Astrocyte of the cerebellum (primary cell): ENCODE measurements at places on chromosomes 3 and 15.

- no peak for DNase-seq
Observed at GRCh38 chr3:178223876-178224275, 312.4 kb upstream of the KCNMB2 start.

DNA sequence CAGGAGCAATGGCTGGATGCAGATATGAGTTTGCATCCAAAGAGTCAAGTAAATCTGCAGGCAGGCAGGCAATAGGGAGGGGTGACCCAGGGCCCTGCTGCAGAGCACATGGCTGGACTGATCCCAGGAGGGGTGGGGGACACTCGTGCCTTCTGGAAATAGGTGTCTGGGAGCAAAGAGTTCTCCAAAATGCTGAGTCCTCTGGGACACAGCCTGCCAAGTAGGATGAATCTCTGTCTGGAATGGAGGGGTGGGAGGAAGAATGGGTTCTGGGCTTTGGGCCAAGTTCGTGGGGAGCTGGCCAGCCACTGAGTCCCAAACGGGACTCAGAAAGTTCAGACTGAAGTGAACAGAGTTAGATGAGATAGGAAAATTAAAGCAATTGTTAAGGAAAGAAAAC is 214.5 kb downstream of the MTHFS start:
- peak; percentile 49 for DNase-seq

- no peak for DNase-seq
Observed at GRCh38 chr3:71525391-71525790, 58.1 kb downstream of the FOXP1 start.

GRCh38 chr3:53259427-53260259 is 3.8 kb upstream of the TKT start:
- DNase-seq: no peak

DNA sequence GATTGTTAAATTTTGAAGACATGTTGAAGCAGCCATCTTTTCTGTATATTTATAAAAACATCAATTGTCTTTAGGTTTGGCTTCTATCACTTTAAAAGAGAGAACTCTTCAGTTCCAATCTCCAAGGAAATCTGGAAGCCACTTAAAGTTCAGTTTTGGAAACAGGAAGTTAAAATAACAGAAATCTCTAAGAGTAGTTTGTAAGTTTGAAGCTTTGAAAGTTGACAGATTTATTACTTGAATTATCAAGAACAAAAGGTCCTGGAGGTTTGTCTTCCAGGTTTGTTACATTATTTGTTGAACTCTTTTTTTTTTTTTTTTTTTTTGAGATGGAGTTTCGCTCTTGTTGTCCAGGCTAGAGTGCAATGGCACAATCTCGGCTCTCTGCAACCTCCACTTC is 30.0 kb downstream of the RNF111 start:
- no peak for DNase-seq

DNA sequence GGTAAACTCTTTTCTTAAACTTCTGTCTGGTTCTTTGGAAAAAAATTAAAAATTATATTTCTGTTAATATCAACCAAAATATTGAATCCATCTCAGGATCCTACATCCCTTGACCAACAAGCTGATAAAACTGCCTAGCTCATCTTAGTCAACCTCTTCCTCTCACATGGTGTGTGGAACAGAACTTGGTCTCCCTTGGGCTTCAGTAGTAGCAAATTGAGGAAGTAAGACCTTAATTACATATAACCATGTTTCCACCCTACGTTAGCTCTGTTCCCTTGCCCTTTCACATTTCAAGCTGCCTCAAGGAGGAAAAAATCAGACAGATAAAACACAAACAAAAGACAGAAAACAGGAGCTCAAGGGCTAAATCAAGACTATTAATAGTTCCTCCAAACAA is 116.4 kb downstream of the GREM1 start:
- DNase-seq: no peak

GRCh38 chr3:4163011-4163410 is 140.2 kb upstream of the SETMAR start:
- DNase-seq: no peak

DNA sequence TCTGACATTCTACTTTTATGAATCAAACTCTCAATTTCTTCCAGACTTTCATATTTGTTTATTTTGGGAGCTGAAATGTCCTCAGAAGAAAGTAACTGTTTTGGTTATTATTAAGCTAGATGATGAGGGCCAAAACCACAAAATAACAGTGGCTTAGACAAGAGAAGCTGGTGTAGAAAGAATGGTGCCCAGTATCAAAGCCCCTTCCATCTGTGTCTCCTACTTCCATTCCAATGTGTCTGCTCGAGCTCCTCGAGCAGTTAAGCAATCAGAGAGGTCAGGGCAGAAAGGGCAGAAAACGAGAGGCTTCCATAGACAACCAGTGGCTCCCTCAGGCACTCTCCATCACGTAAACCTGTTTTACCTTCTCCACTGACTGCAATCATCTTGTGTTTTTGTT is 59.7 kb upstream of the MAGI1 start:
- DNase-seq: peak; percentile 44

- DNase-seq: no peak
Observed at GRCh38 chr3:172051310-172051956, 12.1 kb downstream of the FNDC3B start.

GRCh38 chr3:156323466-156323865 is 203.1 kb downstream of the KCNAB1 start:
- no peak for DNase-seq

- DNase-seq: no peak
Observed at GRCh38 chr3:171755015-171755589, 55.2 kb downstream of the PLD1 start.

DNA sequence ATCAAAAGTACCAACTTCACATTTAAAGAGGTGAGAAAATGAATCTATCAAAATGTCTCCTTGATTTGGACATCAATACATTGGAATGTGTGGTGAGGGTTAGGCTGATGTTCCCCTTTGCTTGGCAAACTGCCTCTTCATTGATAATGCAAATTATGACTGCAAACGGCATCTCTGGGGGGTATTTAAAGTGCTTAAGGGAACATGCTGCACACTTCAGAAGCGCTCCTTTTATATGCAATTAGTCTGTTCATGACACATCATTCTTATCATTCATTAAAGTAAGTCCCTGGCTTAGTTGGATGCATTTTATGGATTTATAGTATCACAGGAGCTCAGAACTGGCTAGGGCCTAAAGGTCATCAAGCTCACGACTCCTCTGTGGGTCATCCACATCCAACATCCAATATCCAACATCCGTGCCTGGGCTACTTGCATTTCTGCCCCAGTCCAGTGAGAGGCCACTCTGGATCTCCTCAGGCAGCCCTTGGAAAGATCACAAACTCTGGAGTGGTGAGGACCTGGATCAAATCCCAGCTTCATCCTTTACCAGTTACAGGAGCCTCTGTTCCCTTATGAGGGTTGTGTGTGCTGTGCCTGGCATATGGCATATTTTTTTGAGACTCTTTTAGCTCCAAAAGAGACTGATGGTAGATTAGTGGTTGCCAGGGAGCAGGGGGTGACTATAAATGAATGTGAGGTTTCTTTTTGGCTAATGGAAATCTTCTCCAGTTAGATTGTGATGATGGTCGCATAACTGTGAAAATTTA is 136.8 kb upstream of the FOXB1 start:
- DNase-seq: no peak

GRCh38 chr15:53328341-53328740 is 431.1 kb downstream of the WDR72 start:
- DNase-seq: no peak

DNA sequence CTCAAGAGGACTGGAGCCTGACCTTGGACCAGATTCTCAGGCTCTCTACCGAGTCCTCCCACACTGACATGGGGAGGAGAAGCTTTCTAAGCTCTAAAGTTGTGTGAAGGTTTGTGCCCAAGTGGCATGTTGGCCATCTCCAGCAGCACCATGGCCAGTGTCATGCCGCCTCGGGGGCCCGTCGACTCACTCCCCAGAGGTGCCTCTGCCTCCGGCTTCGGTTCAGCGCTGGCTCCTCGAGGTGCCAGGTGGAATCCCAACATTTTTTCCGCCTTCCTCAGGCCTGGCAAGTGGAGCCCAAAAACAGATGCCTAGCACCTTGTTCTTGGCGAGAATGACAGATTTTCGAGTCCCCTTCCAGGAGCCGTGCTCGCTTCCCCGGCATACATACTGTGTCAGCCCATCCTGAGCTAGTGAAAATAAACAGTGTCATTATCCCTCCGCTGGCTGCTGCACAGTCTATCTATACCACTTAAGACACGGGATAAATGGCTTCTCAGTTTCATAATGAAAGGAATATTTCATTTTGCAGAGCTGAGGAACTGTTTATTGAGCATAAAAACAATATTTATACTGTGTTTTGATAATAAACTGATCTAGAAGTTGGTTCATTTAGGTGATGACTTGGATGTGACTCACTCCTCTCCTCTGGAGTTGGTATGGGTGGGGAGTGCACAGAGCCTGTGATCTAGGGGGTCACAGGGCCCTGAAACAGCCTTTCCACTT is 328.5 kb upstream of the TLE3 start:
- DNase-seq: no peak

GRCh38 chr15:33152502-33153109 is 41.9 kb downstream of the FMN1 start:
- peak; percentile 19 for DNase-seq

- no peak for DNase-seq
Observed at GRCh38 chr15:59354417-59355031, 18.1 kb downstream of the MYO1E start.

GRCh38 chr3:14158370-14158769 is 20.0 kb downstream of the XPC start:
- no peak for DNase-seq

DNA sequence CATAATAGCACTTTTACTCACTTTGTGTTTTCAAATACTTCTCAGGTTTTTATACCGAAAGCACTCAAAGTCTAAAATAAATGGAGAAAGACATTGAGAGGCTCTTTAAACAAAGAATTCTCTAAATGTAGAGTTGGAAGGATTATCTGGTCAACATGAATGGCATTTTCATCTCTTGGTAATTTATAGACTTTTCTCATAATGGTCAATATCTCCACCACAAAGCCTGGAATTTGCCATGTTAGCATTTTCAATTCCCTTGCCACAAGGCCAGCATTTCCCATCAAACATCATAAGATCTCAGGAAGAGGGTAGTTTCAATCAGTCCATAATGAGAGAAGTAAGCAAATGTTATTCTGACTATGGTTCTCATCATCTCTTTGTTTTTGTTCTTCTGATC is 293.0 kb downstream of the CADM2 start:
- no peak for DNase-seq

GRCh38 chr3:126985132-126985985 is 2.4 kb downstream of the PLXNA1 start:
- DNase-seq: no peak

DNA sequence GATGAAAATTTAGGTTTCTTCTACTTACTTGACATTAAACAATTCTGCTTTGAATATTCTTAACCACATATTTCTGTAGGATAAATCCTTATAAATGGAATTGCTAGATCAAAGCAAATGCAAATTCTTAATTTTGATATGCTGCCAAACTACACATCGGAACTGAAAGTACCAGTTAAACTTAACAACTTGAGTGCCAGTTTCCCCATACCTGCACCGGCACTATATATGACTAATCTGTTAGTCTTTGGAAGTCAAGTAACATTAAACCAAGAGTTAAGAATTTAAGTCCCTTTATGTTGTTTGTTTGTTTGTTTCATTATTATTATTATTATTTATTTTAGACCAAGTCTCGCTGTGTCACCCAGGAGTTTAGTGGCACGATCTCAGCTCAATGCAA is 103.9 kb upstream of the AKAP13 start:
- DNase-seq: no peak

DNA sequence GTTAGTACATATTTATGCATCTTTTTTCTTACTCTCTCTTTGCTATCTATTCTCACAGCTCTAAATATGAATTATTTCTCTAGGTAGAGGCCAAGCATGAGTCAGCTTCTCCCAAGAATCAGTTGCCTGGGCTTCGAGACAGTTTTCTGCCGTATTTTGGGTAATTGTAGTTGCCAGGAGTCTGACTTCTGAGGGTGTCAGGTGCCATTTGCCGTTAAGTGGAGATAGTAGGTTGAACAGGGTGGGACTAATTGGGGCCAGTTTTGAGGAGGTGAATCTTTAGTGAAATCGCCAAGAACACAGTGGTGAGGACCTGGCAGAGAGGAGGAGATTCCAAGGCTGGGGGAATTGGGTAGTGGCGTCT is 7.8 kb upstream of the NRROS start:
- DNase-seq: no peak

DNA sequence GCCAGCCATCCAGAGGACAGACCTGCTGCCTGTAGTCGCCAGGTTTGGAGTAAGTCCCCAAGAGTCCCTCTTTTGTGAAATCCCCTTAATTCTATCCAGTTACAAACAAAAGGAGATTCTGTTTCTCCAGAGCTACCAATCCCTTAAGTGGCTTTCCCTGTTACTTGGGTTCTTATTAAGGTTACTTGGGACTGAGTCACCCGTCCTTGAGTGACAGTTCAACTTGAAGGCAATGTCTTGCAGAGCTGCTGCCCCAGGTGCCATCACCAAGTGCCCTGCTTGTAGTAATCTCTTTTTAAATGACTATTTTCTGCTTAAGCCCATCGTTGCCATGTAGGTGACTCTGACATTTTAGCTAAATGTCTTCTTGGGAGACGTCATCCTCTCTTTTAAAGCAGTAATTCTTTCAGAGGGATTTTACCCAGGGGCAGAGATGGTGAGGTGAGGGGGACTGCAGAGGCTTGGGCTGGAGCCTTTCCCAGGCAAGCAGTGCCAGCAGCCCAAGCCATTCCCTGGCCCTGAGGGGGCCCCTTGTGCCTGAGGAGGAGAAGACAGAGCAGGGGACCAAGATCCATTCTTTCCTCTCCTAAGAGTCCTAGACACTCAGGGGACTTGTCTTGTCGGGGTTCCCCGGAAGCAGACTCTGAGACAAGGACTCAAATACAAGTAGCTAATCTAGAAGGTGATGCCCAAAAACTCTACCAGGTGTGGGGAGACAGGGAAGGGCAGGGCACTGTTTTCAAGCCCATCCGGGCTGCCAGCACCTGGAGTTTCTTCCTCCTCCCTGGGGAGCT is 253.7 kb downstream of the PLCL2 start:
- no peak for DNase-seq

- DNase-seq: no peak
Observed at GRCh38 chr15:49842031-49842730, 221.3 kb downstream of the DTWD1 start.

DNA sequence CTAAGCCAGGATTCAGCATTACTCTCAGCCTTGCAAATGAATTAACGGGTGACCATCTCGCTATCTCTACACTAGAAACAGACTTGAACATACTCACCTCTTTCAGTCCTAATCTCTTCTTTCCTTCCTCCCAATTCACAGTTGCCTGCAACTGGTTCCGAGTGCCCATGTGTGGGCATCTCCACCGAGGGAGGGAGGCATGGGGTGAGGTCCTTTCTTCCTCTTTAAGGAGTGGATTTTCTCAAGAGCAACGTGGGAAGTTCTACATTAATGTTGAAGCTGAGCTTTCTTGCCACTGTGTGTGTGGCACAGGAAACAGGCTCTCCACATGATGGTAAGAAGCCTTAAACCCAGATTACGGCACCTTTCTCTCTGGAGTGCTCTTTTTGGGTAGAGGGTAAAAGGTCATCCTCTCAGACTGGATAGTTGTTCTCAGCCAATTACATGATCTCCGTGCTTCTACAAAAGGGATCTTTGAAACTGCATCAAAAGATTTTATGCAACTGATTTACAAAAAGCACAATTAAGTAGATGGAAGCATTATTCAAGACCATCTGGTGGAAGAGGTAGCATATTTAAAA is 286.8 kb upstream of the NR2F2 start:
- DNase-seq: no peak

- no peak for DNase-seq
Observed at GRCh38 chr15:94242257-94242656, 10.9 kb downstream of the MCTP2 start.

GRCh38 chr15:28265334-28266019 is 56.5 kb downstream of the HERC2 start:
- DNase-seq: no peak

GRCh38 chr3:65811086-65811761 is 227.5 kb downstream of the MAGI1 start:
- DNase-seq: peak; percentile 96

GRCh38 chr3:115074502-115074901 is 72.6 kb downstream of the ZBTB20 start:
- DNase-seq: no peak
